NCI-H69 (cell line): ENCODE measurements at places on chromosomes 6 and 20.

DNA sequence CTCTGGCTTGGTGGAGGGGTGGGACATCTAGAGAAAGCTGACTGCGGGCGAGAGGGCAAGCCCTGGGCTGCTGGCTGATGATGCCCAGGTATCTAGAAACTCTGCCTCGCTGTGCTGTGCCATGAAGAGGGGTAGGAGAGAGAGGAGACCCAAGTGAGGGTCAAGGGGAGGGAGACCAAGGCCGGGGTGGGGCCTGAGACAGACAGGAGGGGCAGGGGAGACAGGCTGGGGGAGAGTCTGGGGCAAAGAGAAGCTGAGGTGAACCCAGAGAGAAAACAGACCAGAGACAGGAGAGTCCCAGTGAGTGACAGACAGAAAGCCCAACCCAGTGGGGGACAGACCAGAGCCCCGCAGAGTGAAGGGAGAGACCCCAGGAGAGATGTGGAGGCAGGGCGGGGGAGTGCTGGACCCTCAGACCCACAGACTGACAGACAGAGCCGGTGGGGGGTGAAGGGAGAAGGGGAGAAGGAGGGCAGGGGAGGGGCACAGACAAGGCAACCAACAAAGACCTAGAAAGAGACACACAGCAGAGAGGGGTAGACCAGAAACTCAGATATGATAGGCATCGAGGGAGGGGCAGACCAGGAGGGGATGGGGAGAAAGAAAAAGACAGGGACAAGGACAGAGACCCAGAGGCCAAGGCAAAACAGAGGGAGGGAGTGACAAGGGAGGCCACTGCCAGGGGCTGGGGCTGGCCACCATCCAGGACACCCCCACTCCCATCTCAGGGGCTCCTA lies 5.9 kb downstream of the TEAD3 start:
- no peak for DNase-seq

- DNase-seq, result no peak
Observed at GRCh38 chr6:51813904-51814303, 273.5 kb downstream of the PKHD1 start.

GRCh38 chr20:38363004-38363747 lies 16.9 kb downstream of the LBP start:
- DNase-seq, result no peak

DNA sequence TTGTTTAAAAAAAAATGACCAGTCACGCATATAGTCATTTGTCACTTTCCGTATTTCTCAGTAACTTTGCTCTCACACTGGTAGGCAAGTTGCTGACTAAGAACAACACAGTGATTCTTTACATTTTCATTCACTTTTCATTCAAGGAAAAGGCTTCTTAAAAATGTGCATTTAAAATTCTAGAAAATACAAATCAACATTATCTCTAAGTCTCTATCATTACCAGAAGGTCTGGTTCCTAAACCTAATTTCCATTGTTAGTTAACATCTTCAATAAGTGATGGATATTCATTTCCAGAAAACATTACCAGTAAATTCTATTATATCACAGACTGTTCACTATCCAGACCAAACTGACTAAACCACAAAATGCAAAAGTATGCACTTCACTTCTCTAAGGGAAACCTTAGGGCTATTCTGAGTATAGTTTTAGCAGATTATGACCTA lies 115.3 kb downstream of the AHI1 start:
- no peak for DNase-seq

DNA sequence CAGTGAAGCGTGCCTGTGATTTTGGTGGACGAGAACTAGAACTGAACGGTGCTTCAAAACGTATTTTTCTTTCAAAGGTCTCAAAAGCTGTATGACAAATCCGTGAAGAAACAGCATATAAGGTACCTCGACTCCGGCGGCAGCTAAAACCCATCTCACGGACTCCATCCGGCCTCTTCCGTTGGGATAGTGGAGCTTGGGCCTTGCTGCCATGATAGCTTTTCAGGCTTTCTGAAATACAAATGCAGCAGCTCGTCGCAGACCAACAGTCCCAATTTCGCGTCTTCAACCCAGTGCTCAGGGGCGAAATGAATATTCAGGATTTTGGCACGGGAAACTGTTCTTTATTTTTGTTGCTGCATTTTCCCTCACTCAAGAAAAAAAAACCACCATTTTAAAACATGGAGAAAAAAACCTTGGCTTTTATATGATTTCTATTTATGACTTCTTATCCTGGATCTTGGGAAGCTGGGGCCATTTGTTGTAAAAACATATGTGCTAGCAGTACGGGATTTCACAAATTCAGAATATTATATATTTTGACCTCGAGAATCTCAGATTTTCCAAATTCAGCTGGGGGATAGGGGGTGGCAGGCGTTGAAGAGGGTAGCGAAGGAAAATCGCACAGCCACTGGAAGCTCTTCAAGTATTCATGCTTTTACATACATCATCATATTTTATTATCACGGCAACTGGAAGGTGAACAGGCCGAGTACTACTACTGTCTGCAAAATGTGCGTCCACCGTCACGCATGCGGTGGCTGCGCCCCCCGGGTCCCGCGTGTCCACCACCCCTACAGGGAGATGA lies 849 bp downstream of the GSTA4 start:
- peak; percentile 84 for DNase-seq

- DNase-seq, result no peak
Observed at GRCh38 chr20:46415773-46416172, 9.4 kb upstream of the ELMO2 start.

- peak; percentile 99 for DNase-seq
Observed at GRCh38 chr20:3811467-3812258, 8.7 kb upstream of the AP5S1 start.

GRCh38 chr6:149228311-149228955 lies 89.1 kb upstream of the TAB2 start:
- no peak for DNase-seq

DNA sequence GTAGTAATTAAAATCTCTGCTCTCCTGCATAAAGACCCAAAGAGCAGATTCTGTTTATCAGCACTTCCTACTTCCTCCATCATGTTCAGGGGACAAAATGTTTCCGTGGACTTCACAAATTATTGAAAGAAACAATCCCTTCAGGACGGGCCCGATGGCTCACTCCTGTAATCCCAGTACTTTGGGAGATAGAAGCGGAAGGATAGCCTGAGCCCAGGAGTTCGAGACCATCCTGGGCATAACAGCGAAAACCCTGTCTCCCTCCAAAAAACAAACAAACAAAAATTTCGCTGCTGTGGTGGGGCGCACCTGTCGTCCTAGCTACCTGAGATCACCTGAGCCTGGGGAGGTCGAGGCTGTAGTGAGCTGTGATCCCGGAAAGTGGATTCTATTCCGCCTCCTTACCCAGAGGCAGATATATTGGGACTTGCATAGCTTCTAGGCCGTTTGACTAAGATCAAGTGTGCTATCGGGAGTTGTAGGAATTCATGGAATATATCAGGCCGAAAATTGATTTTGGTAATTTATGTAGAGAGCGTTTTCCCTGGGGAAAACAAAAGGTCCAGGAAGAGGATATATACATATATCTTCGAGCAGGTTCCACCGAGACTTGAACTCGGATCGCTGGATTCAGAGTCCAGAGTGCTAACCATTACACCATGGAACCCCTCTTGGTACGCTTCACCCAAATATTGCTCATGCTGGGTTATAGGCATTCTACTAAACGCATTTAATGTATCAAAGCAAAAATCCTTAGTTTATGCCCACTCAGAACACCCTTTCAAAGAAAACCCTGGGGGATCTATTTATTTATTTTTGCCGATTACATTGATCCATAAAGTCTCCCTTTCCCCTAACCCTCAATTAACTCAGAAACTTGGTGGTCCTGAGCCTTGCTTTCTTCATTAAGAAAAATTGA lies 74.5 kb upstream of the ZNF184 start:
- peak; percentile 77 for DNase-seq

GRCh38 chr6:11128608-11129007 lies 17.1 kb upstream of the ERVFRD-1 start:
- DNase-seq, result no peak

GRCh38 chr20:17579369-17580039 lies 9.6 kb downstream of the DSTN start:
- DNase-seq, result no peak

GRCh38 chr20:33348136-33348937 lies 53.0 kb downstream of the CDK5RAP1 start:
- DNase-seq, result no peak

DNA sequence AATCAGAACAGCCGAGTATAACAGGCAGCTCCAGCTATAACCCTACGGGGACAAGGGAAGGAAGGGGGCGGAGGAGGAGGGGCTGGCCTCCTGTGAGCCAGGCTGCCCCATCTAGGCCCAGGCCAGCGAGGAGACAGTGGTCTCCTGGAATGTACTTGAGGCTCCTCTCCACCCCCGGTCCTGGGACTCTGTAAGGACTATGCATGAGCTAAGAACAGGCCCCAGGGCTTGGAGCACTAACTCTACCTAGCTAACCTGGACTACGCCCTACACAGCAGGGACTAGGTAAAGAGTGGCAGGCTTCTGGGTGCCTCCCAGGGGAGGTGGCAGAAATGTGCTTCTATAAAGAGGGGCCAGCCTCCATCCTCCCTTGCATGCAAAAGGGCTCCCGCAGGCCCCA lies 8.9 kb downstream of the KCNK15 start:
- peak; percentile 39 for DNase-seq

GRCh38 chr20:54794110-54794509 lies 318.7 kb downstream of the DOK5 start:
- no peak for DNase-seq

DNA sequence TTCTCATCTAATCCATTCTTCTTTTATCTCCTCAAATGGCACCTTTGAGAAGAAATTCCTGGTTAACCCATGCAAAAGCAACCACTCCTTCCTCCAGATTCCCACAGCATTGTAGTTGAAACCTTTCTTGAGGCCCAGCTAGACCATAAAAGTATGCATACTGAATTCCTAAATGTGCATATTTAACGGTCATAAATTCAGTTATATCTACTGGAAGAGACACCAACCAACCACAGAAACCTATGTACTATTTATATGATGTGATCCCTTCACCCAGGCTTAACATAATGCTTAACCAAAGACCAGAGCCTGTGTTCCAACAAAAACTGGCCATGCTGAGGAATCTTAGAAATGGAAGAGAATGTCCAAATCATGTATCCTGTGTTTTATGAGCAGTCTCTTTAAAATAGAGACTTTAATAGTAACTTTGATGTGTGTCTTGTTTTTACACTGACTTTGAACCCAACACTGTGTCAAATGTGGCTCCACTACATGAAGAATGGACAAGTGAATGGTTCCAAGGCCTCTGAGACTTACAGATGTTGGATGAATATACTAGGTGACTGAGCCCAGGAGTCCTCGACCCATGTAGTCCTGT lies 11.4 kb upstream of the TAF8 start:
- no peak for DNase-seq

- DNase-seq, result no peak
Observed at GRCh38 chr6:40573221-40573620, 13.9 kb downstream of the LRFN2 start.

- DNase-seq, result peak; percentile 43
Observed at GRCh38 chr6:106122306-106122918, 36.3 kb downstream of the PRDM1 start.

DNA sequence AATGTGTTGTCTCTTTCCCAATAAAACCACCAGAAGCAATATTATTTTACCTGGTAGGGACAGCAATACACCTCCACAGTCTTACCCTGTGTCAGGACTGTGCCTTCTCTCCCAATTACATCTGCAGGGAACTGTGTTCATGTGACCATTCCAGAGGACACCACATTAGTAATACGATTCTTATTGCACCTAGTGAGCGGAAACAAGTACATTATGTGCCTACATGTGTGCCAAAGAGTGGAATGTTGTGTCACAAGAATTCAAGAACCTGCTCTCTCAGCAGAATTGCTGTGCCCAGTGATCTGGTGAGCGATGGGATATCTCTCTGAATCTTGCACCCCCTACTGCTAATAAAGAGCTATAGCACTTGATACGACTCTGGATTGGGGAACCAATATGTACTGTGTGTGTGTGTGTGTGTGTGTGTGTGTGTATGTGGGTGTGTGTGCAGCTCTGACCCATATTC lies 57.4 kb upstream of the FOXC1 start:
- DNase-seq, result no peak

- DNase-seq, result no peak
Observed at GRCh38 chr6:11363881-11364576, 131.6 kb upstream of the NEDD9 start.

GRCh38 chr6:129096651-129097290 lies 213.8 kb downstream of the LAMA2 start:
- no peak for DNase-seq

- DNase-seq, result peak; percentile 89
Observed at GRCh38 chr6:93300661-93301060, 118.7 kb downstream of the EPHA7 start.

- DNase-seq, result no peak
Observed at GRCh38 chr6:74256781-74257180, 560.8 kb downstream of the CD109 start.

- DNase-seq, result no peak
Observed at GRCh38 chr20:9647741-9648140, 133.4 kb downstream of the LAMP5 start.

DNA sequence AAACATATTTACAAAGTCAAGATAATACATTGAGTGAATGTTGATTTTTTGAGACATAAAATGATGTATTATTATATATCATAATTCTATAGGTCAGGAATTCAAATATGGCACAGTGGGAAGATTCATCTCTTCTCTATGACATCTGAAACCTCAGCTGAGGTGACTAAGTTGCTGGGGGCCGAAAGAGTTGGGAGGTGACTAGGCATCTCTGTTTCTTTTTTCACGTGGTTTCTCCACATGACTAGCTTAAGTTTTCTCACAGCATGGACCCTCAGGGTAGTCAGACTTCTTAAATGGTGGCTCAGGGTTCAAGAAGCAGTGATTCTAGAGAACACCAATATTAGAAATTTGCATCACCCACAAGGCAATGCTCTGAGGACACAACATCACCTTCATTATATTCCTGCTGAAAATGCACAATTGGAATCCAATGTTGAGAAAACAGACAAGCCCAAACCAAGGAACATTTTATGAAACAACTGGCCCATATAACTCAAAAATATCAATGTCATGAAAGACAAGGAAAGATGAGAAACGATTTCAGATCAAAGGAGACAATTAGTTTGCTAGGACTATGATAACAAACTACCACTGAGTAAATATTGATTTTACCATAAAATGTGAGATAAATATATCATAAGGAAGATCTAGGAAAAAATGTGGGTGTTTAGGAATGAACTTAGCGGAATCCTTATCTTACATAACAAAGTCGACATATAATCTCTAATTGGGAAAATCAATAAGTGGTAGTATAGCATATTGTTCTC lies 273.3 kb upstream of the IRAK1BP1 start:
- no peak for DNase-seq

GRCh38 chr20:36390719-36391415 lies 84.7 kb downstream of the DLGAP4 start:
- DNase-seq, result no peak

DNA sequence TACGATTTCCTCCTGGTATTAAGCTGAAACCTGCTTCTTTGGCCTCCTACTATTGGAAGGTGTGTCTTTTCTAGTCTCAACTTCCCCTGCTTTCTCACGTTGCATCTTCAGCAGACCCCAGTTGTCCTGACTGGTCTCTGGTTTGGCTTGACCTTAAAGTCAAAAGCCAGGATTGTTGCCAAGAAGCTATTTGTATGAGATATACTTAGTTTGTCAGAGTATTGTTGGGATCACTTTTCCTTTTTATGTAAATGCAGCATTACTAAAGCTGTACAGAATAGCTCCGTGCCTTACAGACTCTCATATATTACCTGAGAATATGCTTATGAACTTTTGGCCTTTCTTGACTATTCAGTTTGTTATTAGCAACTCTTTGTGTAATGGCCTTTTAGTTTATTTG lies 61.1 kb downstream of the TSPYL4 start:
- DNase-seq, result peak; percentile 3
